ENCODE measurements at places on chromosomes 4 and X. TPM values are rescaled to one million over a fixed set of nuclear protein-coding genes. Genes with fewer than 3 reads are reported as not detected.

The NDP gene
- total RNA-seq, result 0.27 TPM

DNA sequence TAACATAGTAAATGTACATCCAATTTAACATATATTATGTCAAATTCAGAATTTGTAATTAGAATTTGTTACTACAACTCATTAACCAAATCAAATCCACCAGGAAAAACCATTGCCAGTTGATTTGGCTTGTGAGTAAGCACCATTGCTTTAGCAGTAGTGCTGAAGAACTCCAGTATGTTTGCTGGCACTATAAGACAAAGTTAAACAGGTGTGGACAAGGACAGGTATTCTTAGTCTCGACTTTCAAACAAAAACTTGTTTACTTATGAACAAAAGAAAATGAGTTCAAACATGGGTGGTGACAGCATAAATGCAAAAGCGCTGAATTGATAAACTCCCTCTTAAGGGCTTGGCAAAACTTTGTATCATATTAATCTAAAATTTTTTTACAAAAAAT is 1.3 kb upstream of the ADH7 start:
- H3K4me1 ChIP-seq, result no peaks in the 10 kb centered on the region
- no peak overlapping the region for H3K4me3 ChIP-seq
- DNase-seq, result no peak
- no peaks in the 10 kb centered on the region for H3K36me3 ChIP-seq
- no peak overlapping the region for H3K27ac ChIP-seq

The MAGED2 gene
- total RNA-seq, result 203 TPM

DNA sequence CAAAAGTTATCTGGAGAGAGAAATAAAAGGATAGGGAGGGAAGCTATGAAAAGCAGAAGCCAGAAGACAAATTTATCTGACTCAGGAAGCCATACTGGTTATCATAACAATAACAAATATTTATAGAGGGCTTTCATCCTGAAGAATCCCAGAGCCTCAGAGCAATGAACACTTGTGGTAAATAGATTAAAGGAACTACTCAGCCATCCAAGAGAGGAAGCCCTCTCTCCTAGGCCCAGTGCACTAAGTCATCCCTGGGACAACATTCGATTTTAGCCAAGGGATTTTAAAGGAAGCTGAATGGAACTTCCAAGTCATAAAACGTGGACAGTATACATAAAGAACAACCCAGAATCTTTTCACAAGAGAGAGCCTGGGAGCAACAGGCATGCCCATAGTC is 76.9 kb downstream of the COL4A6 start:
- DNase-seq, result no peak
- H3K27me3 ChIP-seq, result no peaks in the 10 kb centered on the region
- no peak overlapping the region for H3K4me3 ChIP-seq

The CCDC110 gene
- total RNA-seq, result 5.4 TPM

- H3K4me1 ChIP-seq, result peaks cover 20% of the 10 kb centered on the region
- 0 out of 2 replicates have a peak, but pooled peaks cover 4% of the 10 kb centered on the region for H3K36me3 ChIP-seq
- DNase-seq, result peak; percentile 82
- no peaks in the 10 kb centered on the region for H3K27me3 ChIP-seq
- no peak overlapping the region for H3K27ac ChIP-seq
These were observed 461.0 kb upstream of the GALNT7 start for GRCh38 chr4:172707622-172708021.

DNA sequence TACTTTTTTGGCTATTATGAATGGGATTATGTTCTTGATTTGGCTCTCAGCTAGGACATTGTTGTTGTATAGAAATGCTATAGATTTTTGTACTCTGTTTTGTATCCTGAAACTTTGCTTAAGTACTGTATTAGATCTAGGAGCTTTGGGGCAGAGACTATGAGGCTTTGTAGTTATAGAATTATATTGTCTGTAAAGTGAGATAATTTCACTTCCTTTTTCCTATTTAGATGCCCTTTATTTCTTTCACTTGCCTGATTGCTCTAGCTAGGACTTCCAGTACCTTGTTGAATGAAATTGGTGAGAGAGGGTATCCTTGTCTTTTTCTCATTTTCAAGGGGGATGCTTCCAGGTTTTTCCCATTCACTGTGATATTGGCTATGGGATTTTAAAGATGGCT is 28.1 kb downstream of the ADAM29 start:
- no peak overlapping the region for H3K4me3 ChIP-seq
- DNase-seq, result no peak
- H3K4me1 ChIP-seq, result no peaks in the 10 kb centered on the region
- H3K27me3 ChIP-seq, result no peaks in the 10 kb centered on the region
- peaks cover 4% of the 10 kb centered on the region for H3K36me3 ChIP-seq

GRCh38 chr4:17595471-17596005 is 18.5 kb downstream of the LAP3 start:
- no peaks in the 10 kb centered on the region for H3K27me3 ChIP-seq
- no peaks in the 10 kb centered on the region for H3K4me1 ChIP-seq
- no peak for DNase-seq
- H3K4me3 ChIP-seq, result no peak overlapping the region
- peaks cover 17% of the 10 kb centered on the region for H3K36me3 ChIP-seq
- no peak overlapping the region for H3K27ac ChIP-seq

DNA sequence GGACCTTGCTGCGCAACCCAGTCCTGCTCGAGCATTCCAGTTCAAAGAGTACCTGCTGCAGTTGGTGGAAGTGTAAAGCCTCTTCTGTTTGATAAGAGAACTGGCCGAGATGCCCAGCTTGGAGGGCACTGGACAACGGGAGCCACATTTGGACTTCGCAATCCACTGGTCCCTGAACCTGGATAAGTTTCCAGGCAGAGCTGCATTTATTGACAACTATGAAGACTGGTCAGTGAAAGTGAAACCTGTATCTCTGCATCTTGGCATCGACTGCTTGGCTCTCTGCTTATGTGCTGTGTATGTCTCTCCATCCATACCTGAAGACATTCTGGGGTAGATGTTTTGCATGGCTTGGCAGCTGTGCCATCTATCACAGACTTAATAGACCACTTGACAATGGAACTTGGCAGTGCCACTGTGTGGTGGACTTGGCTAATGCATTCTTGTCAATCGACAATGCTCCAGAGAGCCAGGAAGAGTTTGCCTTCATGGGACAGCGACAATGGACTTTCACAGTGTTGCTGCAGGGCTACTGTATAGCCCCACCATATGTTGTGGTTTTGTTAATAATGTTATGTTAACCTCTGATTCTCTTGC is 43.5 kb upstream of the ZBTB33 start:
- DNase-seq, result no peak
- no peak overlapping the region for H3K27ac ChIP-seq
- H3K36me3 ChIP-seq, result no peaks in the 10 kb centered on the region
- no peaks in the 10 kb centered on the region for H3K27me3 ChIP-seq

- no peak overlapping the region for H3K4me3 ChIP-seq
- H3K4me1 ChIP-seq, result no peaks in the 10 kb centered on the region
- H3K27ac ChIP-seq, result no peak overlapping the region
These were observed 115.7 kb upstream of the ZXDA start for GRCh38 chrX:58025979-58026378.

The CLTRN gene
- 1.7 TPM for total RNA-seq

GRCh38 chrX:16826207-16826606 is 39.9 kb downstream of the TXLNG start:
- peak overlapping the region; percentile 82 for H3K27ac ChIP-seq
- no peak for DNase-seq
- peaks cover 5% of the 10 kb centered on the region for H3K36me3 ChIP-seq
- H3K4me1 ChIP-seq, result no peaks in the 10 kb centered on the region
- H3K27me3 ChIP-seq, result no peaks in the 10 kb centered on the region
- no peak overlapping the region for H3K4me3 ChIP-seq

The ACE2 gene
- 0.10 TPM for total RNA-seq

DNA sequence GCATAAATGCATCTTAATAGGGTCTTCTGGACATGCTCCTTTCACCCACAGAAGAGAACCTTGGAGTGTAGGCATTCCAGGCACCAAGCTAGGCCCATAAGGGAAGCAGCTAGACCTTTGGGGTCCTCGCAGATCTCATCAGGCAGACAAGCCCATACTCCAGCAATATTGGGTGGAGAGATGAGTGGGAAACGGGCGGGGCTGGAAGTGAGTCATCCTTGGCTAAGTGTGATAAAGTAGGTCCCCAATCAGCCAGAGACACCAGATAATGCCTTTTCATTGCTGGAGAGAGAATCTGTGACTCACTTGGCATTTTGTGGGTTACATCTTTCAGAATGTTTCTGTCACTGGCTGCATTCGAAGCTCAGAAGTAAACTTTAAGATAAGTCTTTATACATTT is 133.3 kb upstream of the MBNL3 start:
- H3K4me3 ChIP-seq, result no peak overlapping the region
- no peak overlapping the region for H3K27ac ChIP-seq
- H3K27me3 ChIP-seq, result no peaks in the 10 kb centered on the region
- no peak for DNase-seq

The AADAT gene
- 4.5 TPM for total RNA-seq

DNA sequence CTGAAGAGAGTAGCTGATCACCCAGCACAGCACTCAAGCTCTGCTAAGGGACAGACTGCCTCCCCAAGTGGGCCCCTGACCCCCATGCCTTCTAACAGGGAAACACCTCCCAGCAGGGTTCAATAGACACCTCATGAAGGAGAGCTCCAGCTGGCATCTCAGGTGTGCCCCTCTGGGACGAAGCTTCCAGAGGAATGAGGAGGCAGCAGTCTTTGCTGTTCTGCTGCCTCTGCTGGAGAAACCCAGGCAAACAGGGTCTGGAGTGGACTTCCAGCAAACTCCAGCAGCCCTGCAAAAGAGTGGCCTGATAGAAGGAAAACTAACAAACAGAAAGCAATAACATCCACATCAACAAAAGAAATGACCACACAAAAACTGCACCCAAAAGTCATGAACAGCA is 412.8 kb downstream of the PRDM5 start:
- no peaks in the 10 kb centered on the region for H3K27me3 ChIP-seq
- H3K36me3 ChIP-seq, result no peaks in the 10 kb centered on the region
- H3K27ac ChIP-seq, result no peak overlapping the region
- DNase-seq, result no peak
- H3K4me1 ChIP-seq, result no peaks in the 10 kb centered on the region

The PNMA6A gene
- total RNA-seq, result 7.1 TPM

The WWC2 gene
- total RNA-seq, result 74.2 TPM

The PABPC1L2A gene
- total RNA-seq, result 1.4 TPM

- no peaks in the 10 kb centered on the region for H3K27me3 ChIP-seq
- H3K4me1 ChIP-seq, result no peaks in the 10 kb centered on the region
- no peak for DNase-seq
- H3K4me3 ChIP-seq, result no peak overlapping the region
- no peaks in the 10 kb centered on the region for H3K36me3 ChIP-seq
These were observed 39.6 kb upstream of the MAGEA4 start for GRCh38 chrX:151873096-151873495.

DNA sequence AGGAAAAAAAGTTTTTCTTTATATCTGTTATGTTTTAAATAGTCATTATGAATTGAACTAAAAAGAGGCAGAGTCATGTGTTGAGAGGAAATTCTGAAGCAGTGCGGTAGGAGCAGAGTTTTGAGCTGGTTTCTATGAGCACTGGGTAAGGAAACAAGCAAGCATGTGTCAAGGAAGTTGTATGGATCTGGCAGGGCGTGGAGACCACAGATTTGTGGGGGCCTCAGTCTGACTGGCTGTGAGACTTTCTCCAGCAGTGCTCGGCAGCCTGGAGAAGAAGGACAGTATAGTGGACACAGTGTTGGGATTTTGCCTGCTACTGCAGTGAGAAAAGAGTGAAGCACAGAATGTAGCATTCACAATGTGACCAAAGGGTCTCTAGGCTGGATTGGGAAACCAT is 399.1 kb downstream of the INPP4B start:
- H3K4me1 ChIP-seq, result peaks cover 10% of the 10 kb centered on the region
- H3K27ac ChIP-seq, result no peak overlapping the region
- DNase-seq, result no peak
- H3K4me3 ChIP-seq, result no peak overlapping the region
- no peaks in the 10 kb centered on the region for H3K36me3 ChIP-seq
- no peaks in the 10 kb centered on the region for H3K27me3 ChIP-seq

The DNAAF6 gene
- not detected for total RNA-seq

- H3K27me3 ChIP-seq, result no peaks in the 10 kb centered on the region
- no peak for DNase-seq
- no peaks in the 10 kb centered on the region for H3K4me1 ChIP-seq
- no peaks in the 10 kb centered on the region for H3K36me3 ChIP-seq
- H3K4me3 ChIP-seq, result no peak overlapping the region
- no peak overlapping the region for H3K27ac ChIP-seq
These were observed 29.1 kb upstream of the MMAA start for GRCh38 chr4:145589916-145590702.

The GDPD2 gene
- 10.3 TPM for total RNA-seq

DNA sequence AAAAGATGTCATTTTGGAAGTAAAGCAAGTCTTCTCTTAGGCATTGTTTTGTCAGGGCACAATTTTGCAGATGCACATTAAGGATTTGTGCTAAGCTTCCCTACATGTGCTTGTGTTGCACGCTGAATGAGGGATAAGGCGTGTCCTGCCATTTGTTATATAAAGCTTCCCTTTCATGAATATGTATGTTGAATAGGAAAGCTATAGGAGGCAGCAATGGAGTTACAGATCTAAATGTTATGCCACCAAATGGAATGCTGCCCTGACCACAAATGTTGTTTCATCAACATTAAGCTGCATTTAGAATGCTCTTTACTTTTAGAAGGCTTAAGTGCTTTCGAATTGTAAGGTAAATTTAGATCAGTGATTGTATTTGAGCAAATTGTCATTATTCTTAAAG is 20.9 kb downstream of the SGMS2 start:
- peaks cover 4% of the 10 kb centered on the region for H3K4me1 ChIP-seq
- no peak overlapping the region for H3K27ac ChIP-seq
- H3K36me3 ChIP-seq, result no peaks in the 10 kb centered on the region

The CSN1S1 gene
- total RNA-seq, result not detected

The CHRDL1 gene
- 12.8 TPM for total RNA-seq

DNA sequence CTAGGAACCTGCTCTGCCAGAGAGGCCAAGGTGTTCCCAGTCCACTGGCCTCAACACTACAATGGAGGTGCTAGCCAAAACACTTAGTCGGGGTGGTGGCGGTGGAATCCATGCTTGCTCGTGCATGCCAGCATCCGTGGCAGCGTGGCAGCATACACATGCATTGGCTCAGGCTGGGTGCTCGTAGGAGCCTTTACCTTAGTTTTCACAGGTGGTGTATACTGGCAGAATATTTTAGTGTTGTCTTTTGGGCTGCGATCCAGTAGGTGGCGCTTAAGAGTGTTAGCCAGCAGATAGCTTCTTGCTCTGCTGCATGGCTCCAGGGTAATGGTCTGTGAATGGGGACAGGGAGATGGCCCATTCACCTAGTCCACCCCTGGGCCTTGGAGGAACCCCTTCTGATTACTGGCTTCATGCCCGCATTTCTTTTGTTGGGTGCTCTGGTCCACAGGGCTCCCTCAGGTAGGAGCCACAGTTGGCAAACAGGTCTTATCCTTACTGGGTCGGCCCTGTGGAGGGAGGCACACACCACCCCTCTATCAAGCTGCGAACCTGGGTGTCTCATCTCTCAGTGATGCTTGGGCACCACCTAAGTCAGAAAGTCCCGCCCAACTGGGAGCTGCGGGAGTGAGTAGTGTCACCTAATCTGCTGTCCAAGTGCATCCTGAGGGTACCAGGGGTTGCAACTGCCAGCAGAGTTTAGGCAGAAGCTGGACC is 40.0 kb downstream of the RIPPLY1 start:
- H3K4me1 ChIP-seq, result no peaks in the 10 kb centered on the region
- DNase-seq, result peak; percentile 62
- no peak overlapping the region for H3K4me3 ChIP-seq
- H3K27me3 ChIP-seq, result no peaks in the 10 kb centered on the region
- H3K36me3 ChIP-seq, result no peaks in the 10 kb centered on the region
- no peak overlapping the region for H3K27ac ChIP-seq
